ENCODE measurements at places on chromosomes 5 and 9.

GRCh38 chr9:130192382-130192999, 20.3 kb downstream of the NCS1 start:
- DNase-seq: no peak

GRCh38 chr5:168979135-168979534, 321.8 kb downstream of the SLIT3 start:
- no peak for DNase-seq

DNA sequence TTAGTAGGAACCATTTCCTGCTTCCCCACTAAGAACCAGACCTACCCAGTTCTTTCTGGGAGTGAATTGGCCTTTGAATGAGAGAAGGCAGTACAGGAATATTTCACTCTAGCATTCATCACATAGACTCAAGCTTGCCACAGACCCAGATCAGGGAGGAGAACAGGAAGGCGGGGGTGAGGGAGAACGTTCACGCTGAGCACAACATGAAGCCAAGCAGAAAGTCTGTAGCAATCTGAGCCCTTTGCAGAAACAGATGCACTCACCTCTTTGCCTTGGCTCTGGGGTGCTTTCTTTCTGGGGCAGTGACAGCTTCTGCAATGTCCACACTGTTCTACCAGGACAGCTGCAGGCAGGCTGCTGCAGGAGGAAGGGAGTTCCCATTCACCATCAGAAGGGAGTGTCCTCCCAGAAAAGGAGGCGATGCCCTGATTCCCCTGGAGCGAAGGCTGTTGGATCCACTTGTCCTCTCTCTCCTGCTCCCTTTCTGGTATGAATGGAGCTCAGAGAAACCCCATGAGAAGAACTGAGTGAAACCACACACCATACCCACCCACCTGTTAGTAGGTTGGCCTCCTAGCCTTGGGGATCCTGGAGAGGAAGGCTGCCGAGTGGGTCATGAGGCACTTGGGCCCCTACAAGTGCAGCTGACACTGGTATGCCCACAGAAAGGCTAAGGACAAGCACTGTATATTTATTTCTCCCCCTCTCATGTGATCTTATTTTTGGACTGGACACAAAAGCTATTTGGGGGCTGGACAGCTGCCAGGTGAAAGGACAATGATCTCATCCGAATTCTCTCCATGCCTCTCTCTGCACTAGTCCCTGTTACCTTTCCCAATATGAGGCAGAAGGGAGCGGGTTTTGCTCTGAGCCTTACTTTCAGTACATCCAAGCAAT, 11.7 kb upstream of the FGF1 start:
- DNase-seq: no peak

DNA sequence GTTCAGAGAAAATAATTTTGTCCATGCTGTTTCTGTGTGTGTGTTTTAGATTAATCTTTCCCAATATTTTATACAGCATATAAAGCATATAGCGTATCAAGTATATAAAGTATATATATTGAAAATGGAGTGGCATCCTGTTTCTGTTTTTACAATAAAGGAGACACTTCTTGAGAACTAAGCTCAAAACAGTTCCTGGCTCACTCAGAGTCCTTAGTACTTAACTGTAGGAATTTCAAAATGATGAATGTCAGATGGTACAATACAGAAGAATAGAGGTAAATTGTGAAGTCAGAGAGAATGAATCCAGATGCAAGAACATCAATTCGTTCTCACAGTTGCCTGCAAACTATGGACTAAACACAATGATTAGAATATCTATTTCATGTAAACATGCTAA, 68.7 kb upstream of the TAS2R1 start:
- DNase-seq: no peak

GRCh38 chr5:146151970-146152369, 30.5 kb downstream of the LARS1 start:
- DNase-seq: no peak

GRCh38 chr5:109997161-109997560, 307.4 kb downstream of the MAN2A1 start:
- no peak for DNase-seq

DNA sequence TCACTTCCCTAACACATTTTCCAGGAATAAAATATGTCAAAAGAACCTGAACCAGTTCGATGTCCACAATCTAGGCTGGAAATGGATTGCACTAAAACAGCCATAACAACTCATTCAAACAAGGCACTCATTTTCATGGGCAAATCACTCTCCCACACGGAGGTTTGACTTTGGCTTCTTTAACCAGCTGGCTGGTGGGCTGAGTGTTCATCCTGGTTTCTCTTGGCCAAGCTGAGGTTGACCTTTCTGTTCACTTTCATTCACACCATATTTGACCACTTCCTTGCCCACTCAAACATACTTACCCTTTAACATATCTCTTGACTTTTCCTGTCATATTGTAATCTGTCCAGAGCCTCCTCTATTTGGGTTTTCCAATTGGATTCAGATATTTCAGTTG, 5.4 kb downstream of the IL7R start:
- DNase-seq: no peak

GRCh38 chr5:72280581-72281069, 39.4 kb downstream of the MRPS27 start:
- no peak for DNase-seq

Measured in bone marrow (tissue), 2 donors.